CD4-positive, CD25-positive, alpha-beta regulatory T cell (primary cell): ENCODE measurements at places on chromosomes 13 and 19. TPM values are rescaled to one million over a fixed set of nuclear protein-coding genes. Genes with fewer than 3 reads are reported as not detected.

The CCDC61 gene
- polyA plus RNA-seq = 7.6 TPM

The PGLYRP2 gene
- 0.12 TPM for polyA plus RNA-seq

The GSX1 gene
- not detected for polyA plus RNA-seq

The MISP3 gene
- not detected for polyA plus RNA-seq

The URAD gene
- not detected for polyA plus RNA-seq

The SETDB2 gene
- 14.7 TPM for polyA plus RNA-seq

The SIGLEC8 gene
- polyA plus RNA-seq = not detected

The RFPL4A gene
- not detected for polyA plus RNA-seq

The VSTM1 gene
- not detected for polyA plus RNA-seq

The NLRP11 gene
- polyA plus RNA-seq = not detected

The CEACAM20 gene
- not detected for polyA plus RNA-seq

The PRX gene
- 0.08 TPM for polyA plus RNA-seq

The KLK8 gene
- polyA plus RNA-seq = not detected

The BRME1 gene
- polyA plus RNA-seq = 0.53 TPM

The PPFIA3 gene
- polyA plus RNA-seq = 0.17 TPM

The OR7A5 gene
- polyA plus RNA-seq = not detected

The IZUMO4 gene
- polyA plus RNA-seq = 0.63 TPM

The KLC3 gene
- not detected for polyA plus RNA-seq

The INAFM1 gene
- 1.5 TPM for polyA plus RNA-seq

The VSTM2B gene
- polyA plus RNA-seq = not detected

The ATP4A gene
- not detected for polyA plus RNA-seq

The C5AR2 gene
- polyA plus RNA-seq = 0.23 TPM

The GFY gene
- not detected for polyA plus RNA-seq

The SYDE1 gene
- not detected for polyA plus RNA-seq

The ZNF667 gene
- polyA plus RNA-seq = 2.5 TPM

The DHDH gene
- polyA plus RNA-seq = 2.4 TPM

The RNF17 gene
- 0.14 TPM for polyA plus RNA-seq

The ZNF814 gene
- 3.1 TPM for polyA plus RNA-seq

The RGS9BP gene
- polyA plus RNA-seq = not detected

The AMER2 gene
- not detected for polyA plus RNA-seq

The ZNF730 gene
- polyA plus RNA-seq = not detected

The ZNF582 gene
- 5.7 TPM for polyA plus RNA-seq

The CABP5 gene
- not detected for polyA plus RNA-seq
